ENCODE measurements at places on chromosomes 12 and 14.
A peak's percentile ranks its signal among the peaks of the same experiment; 100 is the strongest.

GRCh38 chr12:9367201-9367600 is 159.0 kb upstream of the PZP start:
- no peak for DNase-seq

DNA sequence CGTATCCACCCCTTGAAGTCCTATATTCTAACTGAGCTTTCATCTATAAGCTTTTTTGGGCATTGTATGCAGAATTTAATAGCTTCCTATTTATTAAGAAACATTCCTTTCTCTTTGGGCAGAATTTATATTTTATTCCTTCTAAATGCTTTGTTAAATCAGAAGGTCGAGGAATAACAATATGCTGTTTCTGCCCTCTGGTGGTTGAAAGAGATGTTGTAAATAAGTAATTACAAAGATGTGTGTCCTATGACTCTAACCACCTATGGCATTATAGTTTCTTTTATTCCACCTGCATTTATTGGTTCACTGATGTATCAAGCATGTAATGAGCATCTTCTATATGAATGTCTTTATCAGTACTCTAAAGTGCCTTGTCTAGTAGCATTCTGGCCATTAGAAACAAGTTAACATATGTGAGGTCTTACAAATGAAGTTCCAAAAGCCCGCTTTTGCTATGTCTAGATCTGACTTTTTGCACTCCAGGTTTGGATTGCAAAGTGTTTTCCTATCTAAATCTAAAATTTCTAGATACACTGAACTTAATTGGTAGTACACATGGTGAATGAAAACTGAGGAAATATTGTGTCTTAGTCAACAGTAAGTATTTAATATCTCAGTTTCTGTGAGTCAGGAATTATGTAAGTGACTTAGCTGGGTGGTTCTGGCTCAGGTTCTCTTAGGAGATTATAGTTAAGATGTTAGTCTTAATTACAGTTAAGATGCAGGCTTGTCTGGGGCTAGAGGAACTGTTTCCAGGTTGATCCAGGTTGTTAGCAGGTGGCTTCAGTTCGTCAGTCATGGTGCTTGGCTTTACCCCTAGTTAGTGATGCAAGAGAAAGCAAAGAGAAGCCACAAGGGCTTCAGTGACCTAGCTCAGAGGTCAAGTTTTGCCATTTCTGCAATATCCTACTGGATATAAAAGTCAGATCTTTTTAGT is 57.5 kb downstream of the PLEKHA5 start:
- peak; percentile 19 for DNase-seq

- DNase-seq = no peak
Measured at GRCh38 chr14:36302823-36303222, 17.6 kb downstream of the MBIP start.

GRCh38 chr14:75491376-75491978 is 30.8 kb upstream of the BATF start:
- no peak for DNase-seq

DNA sequence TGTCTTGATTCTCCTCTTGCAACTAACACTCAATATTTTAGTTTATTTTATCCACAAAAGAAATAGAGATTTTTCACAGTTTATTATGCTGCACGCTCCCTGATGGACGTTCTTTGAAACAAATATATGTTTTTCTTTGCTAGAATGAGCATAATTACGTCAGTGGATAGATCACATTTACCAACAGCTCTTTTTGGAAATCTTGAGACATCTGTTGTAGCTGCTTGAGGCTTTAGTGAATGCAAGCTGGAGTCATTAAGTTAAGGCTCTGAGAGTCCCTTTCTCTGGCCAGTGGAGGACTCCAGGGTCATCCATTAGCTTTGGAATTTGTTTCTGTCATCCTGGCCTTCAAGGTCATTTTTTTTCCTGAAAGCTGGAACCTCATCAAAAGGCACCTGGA is 405.6 kb upstream of the TMEM132C start:
- no peak for DNase-seq

- DNase-seq = no peak
Measured at GRCh38 chr12:116480210-116480810, 78.9 kb upstream of the MAP1LC3B2 start.

GRCh38 chr14:21014761-21015190 is 10.1 kb downstream of the NDRG2 start:
- DNase-seq = peak; percentile 73

DNA sequence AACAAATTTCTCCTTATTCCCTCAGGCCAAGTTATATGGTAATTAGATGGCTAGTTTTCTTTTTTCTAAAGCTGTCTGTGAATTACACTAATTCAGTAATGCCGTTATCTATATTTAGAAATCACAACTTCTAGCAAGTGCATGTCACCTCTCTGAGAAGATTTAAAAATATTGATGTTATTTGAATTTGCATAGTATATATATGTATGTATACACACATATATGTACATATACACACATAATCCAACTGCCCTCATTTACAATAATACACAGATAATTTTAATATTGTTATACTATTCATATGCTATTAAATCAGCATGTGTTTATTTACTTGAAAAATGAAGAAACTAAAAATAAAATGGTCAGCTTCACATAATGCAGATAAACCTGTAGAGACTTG is 563.9 kb downstream of the SLC16A7 start:
- no peak for DNase-seq
